ENCODE measurements at places on chromosomes 2 and 18.
A peak's percentile ranks its signal among the peaks of the same experiment; 100 is the strongest.

DNA sequence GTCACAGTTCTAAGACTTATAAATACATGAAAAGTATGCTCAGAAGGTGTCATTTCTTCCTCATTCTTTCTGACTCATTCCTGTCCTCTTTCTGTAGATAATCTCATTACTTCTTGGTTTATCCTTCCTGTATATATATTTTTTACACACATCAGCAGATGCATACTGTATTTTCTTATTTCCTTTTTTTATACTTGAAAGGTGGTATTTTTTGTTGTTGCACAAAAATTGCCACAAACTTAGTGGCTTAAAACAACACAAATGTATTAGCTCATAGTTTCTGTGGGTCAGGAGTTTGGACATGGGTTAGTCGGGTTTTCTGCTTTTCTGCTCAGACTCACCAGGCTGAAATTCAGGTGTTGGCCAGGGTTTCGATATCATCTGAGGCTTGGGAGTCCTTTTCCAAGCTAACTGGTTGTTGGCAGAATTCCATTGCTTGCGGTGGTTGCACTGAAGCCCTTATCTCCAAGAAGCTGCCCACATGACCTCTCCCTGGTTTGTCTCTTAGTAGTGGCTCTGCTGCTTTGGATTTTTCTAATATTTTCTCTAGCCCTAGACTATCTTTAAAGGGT is 162.6 kb downstream of the FMNL2 start:
- no peak for DNase-seq

- no peak for DNase-seq
These were observed 88.9 kb upstream of the GULP1 start for GRCh38 chr2:188202777-188203176.

DNA sequence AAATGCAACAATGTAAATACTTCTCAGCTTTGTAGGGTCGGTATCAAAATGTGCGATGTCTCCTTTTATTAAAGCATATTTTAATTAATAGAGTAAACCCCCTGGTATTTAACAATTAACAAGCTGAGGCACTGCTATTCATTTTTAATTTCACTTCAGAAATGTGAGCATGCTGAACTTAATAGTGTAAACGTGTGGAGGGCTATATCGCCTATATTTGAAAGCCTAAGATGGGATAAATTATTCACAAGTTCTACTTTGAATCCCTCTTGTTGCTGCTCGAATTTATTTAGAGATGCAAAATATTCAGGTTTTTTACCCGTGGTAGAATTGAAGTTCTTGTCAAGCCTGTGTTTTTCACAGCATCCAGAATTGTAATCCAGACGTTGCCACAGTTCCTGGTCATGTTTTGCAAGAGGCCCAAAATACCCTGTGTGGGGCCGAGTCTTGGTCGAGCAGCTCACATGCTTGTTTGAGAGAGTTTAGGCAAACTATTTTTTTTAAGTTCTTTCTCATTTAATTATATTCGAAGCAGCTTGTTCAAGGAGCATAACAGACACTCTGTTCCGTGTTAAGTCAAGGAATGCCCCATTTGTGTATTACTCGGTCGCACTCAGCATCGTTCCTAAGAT is 2.5 kb downstream of the SALL3 start:
- DNase-seq = no peak

GRCh38 chr18:62634979-62635630 is 80.2 kb upstream of the PHLPP1 start:
- no peak for DNase-seq

DNA sequence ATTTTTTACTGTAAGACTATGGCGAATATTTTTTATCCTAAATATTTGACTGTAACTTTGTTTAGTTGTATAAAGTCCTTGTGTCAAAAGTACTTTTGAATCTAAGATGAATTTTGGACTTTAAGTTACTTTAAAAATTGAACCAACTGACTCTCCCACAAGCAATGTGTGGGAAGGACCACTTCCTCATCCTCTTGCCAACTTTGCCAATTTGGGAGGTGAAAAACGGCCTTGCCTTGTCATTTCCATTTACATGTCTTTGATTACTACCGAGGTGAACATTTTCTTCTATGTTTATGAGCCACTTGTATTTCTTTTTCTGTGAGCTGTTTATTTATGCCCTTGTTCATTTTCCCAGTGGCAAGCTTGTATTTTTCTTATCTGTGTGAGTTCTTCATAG is 12.8 kb upstream of the MSGN1 start:
- DNase-seq = no peak

- DNase-seq = no peak
These were observed 15.0 kb upstream of the POLI start for GRCh38 chr18:54254265-54254758.

GRCh38 chr2:42261518-42262195 is 92.5 kb downstream of the EML4 start:
- no peak for DNase-seq

- no peak for DNase-seq
These were observed 1590.6 kb upstream of the DDX18 start for GRCh38 chr2:116223912-116224311.

GRCh38 chr2:25305775-25306174 is 36.0 kb downstream of the DNMT3A start:
- DNase-seq = no peak

DNA sequence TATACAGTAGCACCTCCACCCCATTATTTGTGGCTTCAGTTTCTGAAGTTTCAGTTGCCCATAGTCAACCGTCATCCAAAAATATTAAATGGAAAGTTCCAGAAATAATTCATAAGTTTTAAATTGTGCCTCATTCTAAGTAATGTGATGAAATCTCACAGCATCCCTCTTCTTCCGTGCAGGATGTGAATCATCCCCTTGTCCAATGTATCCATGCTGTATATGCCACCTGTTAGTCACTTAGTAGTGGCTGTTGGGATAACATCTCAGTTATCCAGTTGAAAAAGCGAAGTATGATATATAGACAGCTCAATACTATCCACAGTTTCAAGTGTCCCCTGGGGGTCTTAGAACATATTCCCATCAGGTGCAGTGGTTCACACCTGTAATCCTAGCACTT is 119.1 kb upstream of the OTX1 start:
- DNase-seq = no peak

DNA sequence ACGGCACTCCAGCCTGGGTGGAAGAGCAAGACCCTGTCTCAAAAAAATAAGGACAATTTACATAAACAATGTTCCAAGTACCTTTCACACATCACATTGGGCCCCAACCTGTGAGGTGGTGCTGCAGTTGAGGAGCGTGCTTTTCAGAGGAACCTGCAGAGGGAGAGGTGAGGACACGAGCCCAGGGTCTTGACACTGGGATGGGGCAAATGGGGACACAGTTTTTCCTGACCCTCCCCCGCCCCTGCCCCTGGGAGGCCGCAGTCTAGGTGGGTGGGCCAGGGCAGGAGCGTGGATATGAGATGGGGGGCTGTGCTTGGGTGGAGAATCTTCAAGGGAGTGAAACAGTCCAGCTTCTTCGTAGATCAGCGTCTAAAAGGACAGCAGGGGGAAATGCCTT is 112.9 kb downstream of the SEPTIN10 start:
- DNase-seq = no peak

GRCh38 chr2:108377815-108378630 is at the start of gene SULT1C4:
Gene SULT1C4 (plus strand): TSS chr2:108377954. CDS start chr2:108378338, 384 bp downstream.
- DNase-seq = no peak

GRCh38 chr2:194564422-194564821 is 1092.6 kb upstream of the SLC39A10 start:
- no peak for DNase-seq

DNA sequence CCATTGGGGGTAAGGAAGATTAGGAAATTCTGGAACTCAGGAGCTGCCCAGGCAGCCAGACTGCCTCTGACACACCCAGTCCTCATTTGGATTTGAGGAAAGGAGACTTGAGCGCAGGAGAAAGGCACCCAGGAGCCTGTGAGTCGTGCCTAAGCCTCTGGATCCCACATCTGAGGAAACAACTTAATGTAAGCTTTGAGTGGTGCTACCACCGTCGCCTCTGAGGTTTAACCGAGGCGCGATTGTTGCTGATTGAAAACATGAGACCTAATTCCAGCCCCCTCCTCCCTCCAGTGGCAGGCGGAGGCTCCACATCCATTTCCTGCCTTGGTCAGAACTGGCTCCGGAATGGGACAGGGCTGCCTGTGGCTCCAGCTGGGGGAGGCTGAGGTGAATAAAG is 176.7 kb upstream of the PKDCC start:
- DNase-seq = no peak

DNA sequence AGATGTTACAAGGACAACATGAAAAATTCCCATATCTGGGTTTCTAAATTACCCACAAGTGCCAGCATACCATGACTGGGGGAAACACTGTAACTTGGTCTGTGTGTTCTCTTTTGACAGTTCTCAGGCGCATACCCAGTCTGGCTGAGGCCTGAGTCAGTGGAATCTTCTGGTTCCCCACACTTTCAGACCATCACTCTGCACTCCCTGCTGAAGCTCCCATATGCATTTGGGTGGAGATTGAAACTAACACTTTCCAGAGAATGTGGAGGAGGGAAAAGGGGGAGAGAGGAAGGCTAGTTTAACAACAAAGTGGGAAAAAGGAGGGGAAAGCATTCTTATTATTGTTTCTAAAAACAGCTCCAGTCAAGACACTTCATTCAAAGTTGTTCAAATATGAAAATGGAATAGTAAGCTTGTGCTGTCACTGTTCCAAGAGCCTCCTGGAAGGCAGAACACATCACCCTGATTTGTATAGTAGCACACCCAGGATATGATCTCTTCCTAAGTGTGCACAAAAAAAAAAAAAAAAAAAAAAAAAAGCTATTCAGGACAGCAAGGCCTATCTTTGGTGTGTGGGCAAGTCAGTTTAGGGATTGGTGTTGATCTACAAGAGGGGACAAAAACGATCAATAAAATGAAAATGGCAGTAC is 48.1 kb upstream of the CTIF start:
- no peak for DNase-seq

GRCh38 chr2:137405496-137405895 is 558.8 kb upstream of the HNMT start:
- DNase-seq = no peak

GRCh38 chr2:54634021-54634420 is 89.4 kb upstream of the EML6 start:
- DNase-seq = no peak

DNA sequence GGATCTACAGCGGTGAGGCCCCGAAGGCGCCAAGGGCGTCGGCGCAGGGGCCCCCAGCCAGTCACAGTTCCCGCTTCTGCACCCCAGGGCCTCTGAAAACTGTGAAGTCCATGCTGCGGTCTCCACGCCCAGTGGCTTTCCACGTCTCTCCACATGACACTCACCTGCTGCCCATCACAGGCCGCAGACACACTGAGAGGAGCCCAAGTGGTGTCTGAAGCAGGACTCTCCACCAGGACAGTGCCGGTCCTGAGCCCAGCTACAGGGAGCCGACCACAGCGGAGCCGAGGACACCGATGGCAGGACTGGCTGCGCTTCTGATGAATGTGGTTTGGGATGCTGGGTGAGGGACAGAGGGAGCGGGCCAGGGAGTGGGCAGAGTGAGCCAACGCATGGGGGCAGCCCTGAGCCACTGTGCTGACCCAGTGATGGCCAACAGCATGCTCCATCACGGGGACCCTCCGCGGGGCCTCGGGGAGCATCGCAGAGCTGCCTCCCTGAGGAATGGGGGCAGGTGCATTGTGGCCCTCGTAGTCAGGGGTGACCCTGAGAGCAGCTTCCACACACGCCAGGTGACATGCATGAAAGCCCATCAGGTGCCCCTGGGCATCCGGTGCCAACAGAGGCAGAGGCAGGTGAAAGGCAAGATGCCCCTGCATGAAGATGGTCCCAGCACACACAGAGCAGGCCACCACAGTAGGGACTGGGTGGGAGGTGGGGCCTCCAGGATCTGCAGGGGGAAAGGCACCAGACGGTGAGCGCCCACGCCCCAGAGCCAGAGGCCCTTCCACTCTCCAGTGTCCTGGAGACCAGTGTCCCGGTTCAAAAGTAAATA is 116.6 kb downstream of the HDAC4 start:
- no peak for DNase-seq

- peak; percentile 23 for DNase-seq
These were observed 41.1 kb downstream of the LDAH start for GRCh38 chr2:20781656-20782265.

GRCh38 chr2:121809607-121810006 is 54.2 kb downstream of the TSN start:
- DNase-seq = no peak

GRCh38 chr2:180359522-180360282 is 352.6 kb upstream of the CWC22 start:
- no peak for DNase-seq

GRCh38 chr2:64627860-64628841 is 25.6 kb downstream of the SERTAD2 start:
- no peak for DNase-seq

DNA sequence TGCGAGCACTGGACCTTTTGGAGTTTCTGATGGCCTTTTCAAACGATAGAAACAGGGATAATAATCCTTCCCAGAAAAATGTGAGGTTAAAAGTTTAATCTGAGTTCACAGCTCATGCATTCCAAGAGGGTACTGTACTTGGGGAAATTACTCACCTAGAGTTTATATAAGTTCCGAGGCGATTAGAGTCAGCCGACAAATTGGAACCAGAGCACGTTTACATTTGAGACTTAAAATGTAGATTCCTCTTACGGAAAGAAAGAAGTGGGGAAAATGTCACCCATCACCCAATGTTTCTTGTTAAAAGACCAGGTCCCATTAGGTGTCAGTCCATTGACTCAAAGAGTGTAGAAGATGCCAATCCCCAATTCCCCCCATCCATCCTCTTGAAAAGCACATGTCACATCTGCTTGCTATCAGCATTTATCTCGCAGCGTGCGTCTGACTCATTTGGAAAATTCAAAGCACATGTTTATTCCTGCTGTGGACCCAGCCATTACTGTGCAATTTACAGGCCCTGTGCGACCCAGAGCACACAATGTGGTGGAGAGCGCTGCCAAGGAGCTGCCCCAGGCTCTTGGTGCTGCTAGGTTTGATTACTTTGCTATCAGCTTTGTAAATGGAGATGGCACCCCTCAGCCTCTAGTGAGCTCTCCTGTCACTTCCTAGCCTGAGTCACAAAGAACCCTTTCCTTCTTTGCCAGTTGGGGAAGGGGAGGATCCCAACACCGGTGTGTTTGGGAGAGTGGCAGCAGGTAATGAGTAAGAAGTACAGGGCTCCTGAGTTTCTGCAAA is 104.8 kb downstream of the COLEC12 start:
- DNase-seq = no peak

DNA sequence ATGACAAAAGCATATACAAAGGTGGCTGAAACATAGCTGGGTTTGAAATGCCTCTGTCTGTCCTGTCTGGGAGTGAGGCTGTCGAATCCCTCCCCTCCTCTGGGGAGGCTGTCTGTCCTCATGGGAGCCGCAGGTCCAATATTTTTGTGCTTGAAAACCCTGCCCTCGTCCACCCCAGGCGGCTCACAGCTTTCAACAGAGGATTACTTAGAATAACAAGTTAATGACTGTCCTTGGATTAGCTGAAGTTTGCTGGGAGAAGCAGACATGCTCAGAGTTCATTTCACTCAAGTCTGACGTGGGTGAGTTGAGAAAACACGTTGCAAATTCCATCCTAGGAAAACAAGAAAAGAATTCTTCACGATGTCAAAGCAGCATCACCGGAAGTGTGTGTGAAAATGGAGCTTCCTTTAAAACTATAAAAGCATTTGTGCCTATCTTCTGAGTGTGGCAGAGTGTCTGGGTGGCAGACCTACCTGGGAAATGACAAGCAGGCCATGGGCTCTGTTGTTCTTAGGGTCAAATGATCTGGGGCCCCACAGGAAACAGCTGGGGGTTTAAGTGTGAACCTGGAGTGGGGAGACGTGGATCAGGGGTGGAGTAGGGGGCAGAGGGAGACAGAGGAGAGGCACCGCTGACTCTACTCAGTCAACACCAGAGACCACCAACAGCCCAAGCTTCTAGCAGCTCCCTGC is 77.1 kb downstream of the DDX1 start:
- DNase-seq = no peak

- DNase-seq = no peak
These were observed 791.1 kb upstream of the SOX11 start for GRCh38 chr2:4900861-4901770.

Measured in stimulated activated CD4-positive, alpha-beta T cell treated with anti-CD3 and anti-CD28 coated beads, Interleukin-2, amount 100 ng/mL, for 24 hours (primary cell).